ENCODE measurements at places on chromosomes 2 and 18.

DNA sequence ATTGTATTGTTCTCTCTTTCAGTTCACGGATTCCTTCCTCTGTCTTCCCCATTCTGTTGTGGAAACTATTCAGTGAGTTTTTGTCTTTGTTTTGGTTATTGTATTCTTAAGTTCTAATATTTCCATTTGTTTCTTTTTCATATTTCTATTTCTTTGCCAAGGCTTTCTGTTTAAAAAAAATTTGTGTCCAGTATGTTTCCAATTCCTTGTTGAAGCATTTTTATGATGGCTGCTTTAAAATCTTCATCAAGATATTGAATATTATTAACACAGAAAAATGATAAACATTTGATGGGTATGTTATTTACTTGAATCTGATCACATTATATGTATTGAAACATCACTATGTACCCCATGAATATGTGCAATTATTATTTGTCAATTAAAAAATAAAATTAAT lies 42.4 kb downstream of the ASB1 start:
- DNase-seq = no peak

DNA sequence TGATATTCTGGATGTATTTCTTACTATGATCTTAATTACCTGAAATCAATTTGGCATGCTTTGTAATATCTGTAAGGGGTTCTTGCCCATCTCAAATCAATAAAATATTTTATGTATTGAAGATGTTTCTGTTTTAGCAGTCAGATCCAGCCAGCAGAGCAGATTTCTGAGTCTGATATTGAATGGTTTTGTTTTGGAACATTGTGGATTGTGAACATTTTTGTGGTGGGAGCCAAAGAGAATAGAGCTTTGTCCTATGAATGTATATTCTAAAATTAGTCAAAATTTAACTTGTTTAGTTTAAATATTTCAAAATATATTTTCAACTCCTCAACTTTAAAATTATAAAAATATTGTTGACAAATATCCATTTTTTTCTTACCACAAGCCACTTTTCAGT lies 197.0 kb downstream of the UBE2E3 start:
- DNase-seq = no peak

DNA sequence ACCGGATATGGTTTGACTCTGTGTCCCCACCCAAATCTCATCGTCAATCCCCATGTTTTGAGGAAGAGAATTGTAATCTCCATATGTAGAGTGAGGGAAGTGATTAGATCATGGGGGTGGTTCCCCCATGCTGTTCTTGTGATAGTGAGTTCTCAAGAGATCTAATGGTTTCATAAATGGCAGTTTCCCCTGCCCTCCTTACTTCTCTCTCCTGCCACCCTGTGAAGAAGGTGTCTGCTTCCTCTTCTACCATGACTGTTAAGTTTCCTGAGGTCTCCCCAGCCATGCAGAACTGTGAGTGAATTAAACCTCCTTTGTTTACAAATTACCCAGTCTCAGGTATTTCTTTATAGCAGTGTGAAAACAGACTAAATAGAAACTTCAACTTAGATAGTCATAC lies 69.5 kb downstream of the SESTD1 start:
- DNase-seq = no peak

- DNase-seq = peak; percentile 38
These were observed 180.9 kb downstream of the ZBTB7C start for GRCh38 chr18:48228301-48228715.

- DNase-seq = no peak
These were observed 183.9 kb downstream of the FMNL2 start for GRCh38 chr2:152518641-152519580.

GRCh38 chr2:101152272-101153076 lies 1.3 kb upstream of the TBC1D8 start:
- DNase-seq = peak; percentile 46

GRCh38 chr2:128513116-128513960 lies 194.7 kb upstream of the HS6ST1 start:
- DNase-seq = peak; percentile 42

DNA sequence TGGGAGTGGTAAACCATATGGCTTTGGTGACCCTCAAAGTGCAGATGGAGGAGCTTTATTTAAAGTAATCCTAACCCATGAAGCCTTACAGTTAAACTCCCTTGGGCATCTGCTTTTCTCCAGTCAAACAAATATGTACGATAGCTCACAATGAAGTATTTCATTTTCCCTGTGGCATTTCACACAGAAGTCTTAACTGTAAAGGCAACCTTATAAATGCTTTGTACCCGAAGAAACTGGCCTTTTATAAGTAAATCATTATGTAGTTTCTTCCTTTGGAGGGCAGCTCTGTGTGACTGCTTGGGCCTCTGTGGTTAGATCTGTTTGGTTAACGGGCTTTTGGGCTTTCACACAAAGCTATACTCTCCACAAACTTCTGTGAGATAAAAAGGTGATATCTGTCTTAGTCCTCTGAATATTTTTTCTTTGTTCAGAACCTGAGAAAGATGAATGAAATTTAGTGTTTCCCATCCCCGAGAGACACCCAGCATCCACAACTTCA lies 46.6 kb downstream of the SCN1A start:
- no peak for DNase-seq

DNA sequence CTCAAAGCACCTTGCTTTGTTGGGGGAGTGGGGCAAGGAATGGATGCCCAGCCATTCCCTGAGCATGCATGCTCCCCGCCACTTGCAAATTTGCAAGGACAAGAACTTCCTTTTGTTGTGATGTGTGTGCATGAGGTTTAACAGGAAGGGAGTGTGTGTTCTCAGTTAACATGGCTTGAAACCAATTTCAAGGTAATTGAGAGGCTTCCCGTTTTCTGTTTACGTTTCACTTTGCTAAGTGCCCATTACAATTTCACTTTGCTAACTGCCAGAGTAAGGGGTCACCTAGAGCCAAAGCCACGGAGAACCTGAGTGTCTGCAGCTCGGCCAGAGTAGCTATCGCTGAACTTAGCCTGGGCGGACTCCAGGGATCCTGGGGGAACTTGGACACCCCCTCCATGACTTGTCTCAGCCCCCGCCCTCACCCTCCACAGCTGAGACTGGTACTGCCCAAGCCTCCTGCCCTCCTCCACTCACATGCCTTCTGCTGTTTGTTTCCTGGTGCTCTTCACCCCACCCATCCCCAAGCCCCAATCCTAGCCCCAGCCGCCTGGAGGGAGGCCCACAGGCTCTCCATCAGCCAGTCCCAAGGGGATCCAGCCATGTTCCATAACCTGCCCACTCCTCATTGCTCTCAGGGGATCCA lies 53.6 kb upstream of the LAPTM4A start:
- DNase-seq = peak; percentile 72

DNA sequence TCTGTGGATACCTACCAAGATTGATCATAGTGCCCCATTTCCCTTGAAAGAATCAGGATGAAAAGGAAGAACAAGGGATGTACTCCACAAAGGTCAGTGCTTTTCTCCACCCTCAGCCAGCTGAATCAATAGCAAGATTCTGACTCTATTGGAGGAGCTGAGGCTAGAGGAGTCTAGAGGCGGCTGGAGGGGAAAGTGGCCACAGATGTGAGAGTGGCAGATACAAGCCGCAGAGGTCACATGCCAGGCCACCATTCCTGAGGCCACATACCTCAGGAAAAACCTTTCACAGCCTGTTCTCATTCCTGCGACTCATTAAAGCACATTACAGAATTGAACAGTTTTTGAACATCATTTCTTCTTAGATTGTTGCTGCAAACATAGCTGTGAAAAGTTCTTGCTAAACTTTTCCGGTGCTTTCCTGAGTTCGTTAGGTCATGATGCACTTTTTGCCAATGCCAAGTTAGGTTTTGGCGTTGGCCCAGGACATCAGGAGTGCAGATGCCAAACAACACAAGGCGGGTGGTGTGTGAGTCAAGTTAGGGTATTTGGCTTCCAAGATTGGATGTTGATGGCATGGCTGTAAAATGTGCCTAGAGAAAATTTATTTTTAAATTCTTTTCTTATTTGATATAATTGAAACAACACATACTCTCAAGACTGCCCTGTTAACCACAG lies 160.7 kb upstream of the SP5 start:
- DNase-seq = no peak

DNA sequence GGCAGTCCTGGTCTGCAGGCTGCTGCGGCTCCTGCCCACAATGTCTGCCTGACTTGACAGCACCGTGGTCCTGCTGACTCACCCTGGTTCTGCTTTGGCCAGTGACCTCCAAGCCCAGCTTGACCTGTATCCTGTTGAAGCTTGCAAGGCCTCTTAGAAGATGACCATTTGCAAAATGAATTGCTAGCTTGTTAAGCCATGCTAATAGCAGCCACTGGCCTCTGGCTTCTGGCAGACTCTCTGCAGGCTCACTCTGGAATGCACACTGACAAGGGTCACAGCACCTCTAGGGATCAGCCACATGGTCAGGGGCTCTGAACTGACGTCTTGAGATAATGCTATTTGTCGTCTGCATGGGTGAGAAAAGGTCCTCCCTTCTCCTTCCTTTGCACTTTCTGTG lies 25.9 kb downstream of the CNGA3 start:
- no peak for DNase-seq

DNA sequence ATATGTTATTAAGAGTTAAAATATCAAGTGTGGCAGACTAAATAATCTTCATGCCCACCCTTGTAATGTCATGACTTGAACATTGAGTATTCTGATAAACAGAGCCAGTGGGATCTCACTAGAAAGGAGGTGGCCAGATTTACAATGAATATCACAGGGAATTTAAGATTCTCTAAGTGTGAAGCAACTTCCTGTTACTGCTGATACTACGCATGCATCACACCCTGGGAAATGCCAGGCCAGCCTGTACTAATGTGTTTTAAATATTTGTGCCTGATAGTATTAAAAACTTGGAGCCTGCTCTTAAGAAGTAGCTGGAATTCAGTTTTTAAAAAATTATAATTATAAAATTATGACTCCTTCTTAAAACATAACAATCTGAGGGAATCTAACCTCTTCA lies 148.3 kb downstream of the LAMA3 start:
- no peak for DNase-seq

DNA sequence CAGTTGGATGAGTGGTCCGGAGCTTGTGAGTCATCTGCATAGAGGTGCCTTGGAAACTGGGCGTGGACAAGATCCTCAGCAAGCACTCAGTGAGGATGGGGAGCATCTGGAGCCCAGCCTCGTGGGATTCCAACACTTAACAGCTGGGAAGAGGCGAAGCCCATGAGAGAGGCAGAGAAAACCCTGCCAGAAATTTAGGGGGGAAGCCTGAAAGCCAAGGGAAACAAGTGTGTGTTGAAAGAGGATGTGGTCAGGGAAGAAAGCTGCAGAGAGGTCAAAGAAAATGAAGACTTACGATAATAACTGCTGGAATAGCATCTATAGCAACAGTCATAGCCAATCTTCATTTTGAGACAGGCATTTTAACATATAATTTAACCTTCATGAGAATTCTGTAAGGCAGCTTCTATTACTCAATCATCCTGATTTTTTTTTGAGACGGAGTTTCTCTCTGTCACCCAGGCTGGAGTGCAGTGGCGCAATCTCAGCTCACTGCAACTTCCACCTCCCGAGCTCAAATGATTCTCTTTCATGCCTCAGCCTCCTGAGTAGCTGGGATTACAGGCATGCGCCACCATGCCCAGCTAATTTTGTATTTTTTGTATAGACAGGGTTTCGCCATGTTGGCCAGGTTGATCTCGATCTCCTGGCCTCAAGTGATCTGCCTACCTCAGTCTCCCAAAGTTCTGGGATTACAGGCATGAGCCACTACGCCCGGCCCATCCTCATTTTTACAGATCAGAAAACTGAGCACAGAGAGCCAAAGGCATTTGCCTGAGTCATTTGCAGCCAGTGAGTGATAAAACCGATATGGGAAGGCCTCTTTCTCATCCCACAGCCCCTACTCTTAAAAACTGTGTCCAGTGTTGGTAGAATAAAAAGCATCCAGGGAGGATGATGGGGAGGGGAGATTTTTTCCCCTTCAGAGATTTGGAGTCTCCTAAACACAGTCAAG lies 214.4 kb upstream of the EPAS1 start:
- DNase-seq = no peak

DNA sequence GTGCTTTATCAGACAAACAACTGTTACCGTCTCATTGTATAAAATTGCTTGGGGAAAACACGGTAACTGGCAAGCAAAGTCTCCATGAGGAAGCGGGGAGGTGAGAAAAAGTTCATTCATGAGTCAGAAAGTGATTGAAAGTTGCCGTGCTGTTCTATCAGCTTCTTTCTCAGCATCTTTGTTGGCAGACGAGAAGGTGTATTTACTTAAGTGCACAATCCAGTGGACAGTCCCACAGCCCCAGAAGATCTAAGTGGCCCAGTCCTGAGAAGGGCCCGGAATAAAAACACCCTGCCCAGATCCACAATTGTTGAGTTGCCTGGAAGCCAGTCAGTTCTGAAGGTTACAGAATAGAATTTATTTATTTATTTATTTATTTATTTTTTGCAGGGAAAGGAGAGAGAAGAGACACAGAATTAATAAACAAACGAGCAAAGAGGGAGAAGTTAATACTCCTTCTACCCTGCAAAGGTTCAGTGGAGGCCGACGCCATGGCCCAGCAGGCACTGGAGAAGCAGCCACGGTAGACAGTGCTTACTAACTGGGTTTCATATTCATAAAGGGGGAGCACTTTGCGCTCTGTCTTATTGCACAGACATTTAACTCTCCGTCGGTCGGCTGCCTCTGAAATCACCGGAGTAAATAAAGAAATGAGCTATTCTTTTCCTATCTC lies 676.0 kb upstream of the SALL3 start:
- no peak for DNase-seq

DNA sequence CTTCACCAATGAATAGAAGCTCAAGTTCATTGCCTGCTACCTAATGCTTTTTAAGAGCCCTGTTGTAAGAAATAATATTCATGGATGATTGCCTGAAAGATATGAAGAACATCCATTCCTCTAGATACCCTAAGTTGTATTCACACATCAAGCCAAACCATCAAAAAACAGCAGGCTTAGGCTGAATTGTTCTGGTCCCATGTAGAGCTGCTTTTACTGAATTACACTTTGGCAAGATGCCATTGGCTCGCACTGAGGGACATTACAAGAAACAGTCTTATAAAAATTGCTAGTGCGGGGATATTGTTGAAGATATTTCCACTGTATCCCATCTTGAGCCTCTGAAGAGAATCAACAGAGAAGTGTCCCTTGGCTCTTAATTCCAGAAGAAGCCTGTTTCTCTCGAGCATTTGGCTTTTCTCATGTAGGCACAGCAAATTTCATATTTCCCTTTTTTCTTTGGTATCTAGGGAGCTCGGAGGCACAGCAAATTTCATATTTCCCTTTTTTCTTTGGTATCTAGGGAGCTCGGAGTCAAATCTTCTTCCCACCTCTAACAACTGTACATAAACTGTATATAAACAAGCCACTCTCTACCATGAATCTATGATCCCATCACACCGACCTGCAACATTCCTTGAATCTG lies 107.5 kb downstream of the COLEC12 start:
- no peak for DNase-seq

DNA sequence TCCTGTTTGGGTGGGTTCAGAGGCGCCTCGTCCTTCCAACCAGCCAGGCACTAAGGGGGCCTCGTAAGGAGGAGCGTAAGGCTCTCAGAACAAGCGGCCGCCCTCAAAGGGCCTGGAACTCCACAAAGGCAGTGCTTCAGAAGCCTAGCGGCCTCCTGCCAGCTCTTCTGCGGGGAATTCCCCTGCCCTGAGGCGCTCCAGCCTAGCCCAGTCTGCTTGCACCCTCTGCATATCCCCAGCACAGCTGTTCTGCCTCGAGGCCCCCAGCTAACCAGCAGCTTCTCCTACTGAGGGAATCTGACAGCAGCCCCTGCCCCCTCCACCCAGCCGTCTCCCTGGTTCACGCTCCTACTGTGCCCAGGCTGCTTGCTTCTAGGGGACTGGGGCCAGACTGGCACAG lies 265.9 kb downstream of the TFCP2L1 start:
- DNase-seq = no peak
